ENCODE measurements at places on chromosomes 1 and 21.

DNA sequence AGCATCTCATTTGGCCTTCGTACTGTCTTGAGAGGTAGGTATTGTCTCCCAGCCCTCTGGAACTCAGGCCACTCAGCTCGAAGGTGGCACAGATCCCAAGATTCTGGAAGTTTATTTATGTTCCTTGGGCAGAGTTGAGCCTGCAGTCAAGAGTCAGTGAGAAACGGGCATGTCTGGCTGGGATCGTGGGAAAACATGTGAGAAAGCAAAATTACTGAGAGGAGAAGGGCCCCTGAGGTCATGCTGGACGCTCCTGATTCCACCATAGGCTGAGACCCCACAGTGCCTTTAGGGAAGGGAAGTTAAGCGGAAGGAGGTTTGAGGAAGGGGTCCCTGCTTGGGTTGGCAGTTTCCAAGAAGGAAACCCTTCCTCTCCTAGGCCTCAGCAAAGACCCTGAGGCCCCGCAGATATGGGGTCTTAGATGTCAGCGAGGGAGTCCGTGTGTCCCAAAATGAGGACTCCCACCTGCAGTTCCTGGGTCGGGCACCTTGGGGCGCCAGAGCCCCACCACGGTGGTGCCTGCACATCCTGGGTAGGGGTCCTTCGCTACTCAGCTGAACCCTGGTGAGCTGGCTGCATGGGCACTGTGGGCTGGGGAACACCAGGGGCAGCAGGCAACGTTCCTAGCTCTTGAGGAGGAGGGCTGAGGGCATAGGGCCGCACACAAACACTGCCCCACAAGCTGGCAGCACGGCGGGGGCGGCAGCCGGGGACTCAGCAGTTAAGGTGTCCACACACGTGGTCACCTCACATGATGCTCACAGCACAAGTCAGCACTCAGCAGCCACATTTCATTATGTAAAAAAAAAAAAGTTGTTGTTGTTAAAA lies 12.3 kb upstream of the SEMA4A start:
- peak; percentile 44 for DNase-seq

GRCh38 chr1:32992489-32993323 lies 28.1 kb upstream of the RNF19B start:
- DNase-seq: peak; percentile 90

DNA sequence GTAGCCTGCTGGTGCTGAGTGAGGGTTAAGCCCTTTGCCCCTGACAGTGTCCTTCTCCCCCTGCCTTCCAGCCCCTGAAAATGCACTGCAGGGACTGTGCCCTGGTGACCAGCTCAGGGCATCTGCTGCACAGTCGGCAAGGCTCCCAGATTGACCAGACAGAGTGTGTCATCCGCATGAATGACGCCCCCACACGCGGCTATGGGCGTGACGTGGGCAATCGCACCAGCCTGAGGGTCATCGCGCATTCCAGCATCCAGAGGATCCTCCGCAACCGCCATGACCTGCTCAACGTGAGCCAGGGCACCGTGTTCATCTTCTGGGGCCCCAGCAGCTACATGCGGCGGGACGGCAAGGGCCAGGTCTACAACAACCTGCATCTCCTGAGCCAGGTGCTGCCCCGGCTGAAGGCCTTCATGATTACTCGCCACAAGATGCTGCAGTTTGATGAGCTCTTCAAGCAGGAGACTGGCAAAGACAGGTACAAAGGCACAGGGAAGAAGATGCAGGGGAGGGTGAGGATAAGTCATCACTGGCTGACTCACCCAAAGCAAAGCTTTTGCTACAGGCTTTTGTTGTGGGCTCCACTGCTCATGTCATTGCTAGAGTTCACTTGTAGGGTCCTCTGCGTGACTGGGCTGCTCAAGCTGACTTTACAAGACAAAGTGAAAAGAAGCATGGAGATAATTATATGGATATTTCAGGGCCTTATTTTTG lies 174.9 kb downstream of the PIGK start:
- DNase-seq: peak; percentile 8

DNA sequence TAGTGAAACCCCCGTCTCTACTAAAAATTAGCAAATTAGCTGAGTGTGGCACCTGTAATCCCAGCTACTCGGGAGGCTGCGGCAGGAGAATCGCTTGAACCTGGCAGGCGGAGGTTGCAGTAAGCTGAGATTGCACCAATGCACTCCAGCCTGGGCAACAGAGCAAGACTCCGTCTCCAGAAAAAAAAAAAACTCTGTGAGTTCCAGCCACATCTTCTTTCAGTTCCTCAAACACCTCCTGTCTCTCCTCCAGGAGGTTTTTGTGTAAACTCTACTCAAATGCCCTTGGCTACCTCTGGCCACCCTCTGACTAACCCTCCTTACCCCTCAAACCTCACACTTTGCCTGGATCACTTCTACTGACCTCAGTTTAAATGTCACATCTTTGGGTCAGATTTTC lies 38.1 kb downstream of the RCSD1 start:
- DNase-seq: no peak

DNA sequence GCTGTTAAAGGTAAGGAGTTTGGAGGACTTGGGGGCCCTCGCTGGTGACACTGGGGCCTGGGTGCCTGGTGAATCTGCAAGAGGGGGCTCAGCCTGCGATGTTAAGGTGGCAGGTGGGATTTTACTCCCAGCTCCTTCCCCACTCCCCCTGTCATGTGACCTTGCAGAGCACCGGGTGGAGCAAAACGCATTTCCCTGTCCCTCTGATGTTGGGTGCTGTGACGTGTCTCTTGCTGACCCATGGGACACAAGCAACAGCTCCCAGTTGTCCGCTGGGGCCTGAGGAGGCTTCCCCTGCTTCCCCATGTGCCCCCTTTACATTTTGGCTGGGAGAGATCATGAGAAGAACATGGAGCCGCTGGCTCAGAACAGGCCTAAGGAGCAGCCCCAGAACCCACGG lies 319.0 kb downstream of the MATN1 start:
- no peak for DNase-seq

GRCh38 chr1:118253053-118253915 lies 68.3 kb upstream of the SPAG17 start:
- DNase-seq: no peak

- no peak for DNase-seq
Observed at GRCh38 chr1:99348397-99349132, 84.3 kb downstream of the PLPPR4 start.

- DNase-seq: no peak
Observed at GRCh38 chr1:175434283-175434860, 241.8 kb upstream of the KIAA0040 start.

DNA sequence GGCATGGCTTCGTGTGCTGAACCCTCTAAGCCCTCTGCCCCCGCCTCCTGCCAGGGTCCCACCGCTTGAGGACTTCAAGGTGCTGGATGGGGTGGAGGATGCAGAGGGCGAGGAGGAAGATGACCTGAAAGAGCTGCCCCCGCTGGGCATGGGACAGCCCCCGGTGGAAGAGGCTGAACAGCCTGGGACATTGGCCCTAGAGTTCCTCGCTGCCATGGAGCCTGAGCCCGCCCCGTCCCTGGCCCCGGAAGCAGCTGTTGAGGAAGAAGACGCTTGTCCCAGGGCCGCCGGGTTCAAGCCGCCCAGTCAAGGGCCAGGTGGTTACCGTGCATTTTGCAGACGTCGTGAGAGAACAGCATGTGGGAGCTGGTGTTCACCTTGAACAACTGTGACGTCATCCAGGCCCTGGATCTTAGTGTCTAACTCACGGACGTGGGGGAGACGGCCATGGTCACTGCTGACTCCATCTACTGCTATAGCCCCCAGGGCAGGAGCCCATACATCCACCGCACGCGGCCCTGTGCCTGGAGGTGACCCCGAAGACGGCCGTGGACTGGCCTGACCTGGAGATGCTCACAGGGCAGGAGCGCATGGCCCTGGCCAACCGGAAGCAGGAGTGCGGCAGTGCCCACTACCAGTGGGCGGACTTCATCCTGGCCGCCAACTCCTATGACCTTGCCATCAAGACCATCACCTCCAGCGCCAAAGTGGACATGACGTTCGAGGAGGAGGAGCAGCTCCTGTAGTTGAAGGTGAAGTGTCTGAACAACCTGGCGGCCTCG lies 90.1 kb downstream of the PPP1R12B start:
- DNase-seq: no peak
